Activated CD8-positive, alpha-beta memory T cell treated with anti-CD3 and anti-CD28 coated beads for 4 hours (primary cell): ENCODE measurements at places on chromosomes 11 and 22.

DNA sequence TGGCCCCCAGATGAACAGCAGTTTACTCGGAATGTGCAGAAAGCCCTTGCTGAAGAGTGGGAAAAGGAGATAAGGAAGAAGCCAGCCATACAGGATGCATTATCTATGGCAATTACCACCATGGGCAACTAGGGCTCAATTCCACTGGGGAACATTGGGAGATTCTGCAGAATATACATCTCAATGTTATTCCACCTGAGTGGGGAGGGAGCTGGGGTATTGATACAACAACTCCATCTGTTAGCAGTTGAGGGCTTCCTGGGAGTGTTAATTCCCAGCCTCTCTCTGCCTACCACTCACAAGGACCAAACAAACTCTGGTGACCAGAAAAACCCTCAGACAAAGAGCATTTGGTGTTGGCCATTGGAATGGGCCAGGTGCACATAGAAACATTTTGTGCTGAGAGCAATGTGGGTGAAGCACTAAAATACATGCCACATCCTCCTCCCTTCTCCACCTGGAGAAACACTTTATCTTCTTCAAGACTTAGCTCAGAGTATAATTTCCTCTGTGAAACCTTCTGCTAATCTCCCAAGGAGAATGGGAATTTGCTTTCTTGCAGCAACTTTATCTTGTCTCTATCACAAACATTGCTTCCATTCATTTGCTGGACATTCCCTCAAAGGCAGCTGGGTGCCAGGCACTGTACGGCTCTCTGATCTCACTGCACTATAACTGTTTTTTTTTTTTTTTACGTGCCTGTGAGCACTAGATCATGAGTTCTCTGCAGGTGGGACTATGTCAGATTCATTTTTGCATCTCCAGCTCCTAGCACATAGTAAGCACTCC is 292.2 kb downstream of the MN1 start:
- no peak for DNase-seq

DNA sequence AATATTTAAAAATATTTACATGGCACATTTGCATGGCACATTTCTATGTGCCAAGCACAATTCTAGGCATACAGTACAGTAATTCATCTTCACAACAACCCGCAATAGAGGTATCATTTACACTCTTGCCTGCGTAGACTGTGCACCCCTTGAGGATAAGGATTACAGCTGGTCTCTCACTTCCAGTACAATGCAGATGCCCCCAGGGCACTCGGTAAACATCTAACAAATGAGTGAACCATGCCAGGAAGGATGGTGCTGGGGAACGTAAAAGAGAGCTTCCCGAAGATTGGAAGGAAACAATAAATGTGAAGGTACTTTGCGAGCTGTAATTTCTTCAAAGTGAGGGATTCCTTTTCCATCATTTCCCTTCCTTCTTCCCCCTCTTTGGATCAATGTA is 1.3 kb downstream of the PRPF19 start:
- no peak for DNase-seq

- DNase-seq, result no peak
These were observed 40.2 kb upstream of the CELSR1 start for GRCh38 chr22:46577368-46578249.

DNA sequence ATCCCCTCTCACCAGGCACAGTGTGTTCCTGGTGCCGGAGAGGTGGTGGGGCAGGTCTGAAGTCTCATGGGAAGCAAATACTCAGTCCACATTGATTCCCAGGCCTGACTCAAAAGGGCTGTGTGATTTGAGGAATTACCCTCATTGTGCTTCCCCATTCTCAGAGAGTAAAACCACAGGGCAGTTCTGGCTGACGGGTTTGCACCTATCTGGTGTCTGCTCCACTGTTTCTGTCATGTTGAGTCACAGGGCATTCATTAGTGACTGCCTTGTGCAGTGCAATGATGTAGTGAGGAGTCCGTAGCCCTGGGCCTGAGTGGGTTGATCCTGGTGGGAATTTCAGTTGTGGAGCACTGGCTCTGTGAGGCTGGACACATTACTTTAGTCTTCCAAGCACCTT is 85.2 kb upstream of the ARHGAP20 start:
- no peak for DNase-seq

DNA sequence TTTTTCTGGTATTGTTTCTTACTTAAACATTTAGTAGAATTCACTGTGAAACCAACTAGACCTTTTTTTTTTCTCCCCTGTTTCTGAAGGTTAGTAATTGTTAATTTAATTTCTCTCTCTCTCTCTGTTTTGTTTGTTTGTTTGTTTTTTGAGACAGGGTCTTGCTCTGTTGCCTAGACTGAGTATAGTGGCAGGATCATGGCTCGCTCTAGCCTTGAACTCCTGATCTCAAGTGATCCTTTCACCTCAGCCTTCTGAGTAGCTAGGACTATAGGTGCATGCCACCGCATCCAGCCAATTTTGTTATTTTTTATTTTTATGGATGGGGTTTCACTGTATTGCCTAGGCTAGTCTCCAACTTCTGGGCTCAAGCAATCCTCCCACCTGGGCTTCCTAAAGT is 165.0 kb downstream of the UVRAG start:
- DNase-seq, result no peak

GRCh38 chr11:72389116-72389515 is 45.2 kb downstream of the CLPB start:
- DNase-seq, result no peak

DNA sequence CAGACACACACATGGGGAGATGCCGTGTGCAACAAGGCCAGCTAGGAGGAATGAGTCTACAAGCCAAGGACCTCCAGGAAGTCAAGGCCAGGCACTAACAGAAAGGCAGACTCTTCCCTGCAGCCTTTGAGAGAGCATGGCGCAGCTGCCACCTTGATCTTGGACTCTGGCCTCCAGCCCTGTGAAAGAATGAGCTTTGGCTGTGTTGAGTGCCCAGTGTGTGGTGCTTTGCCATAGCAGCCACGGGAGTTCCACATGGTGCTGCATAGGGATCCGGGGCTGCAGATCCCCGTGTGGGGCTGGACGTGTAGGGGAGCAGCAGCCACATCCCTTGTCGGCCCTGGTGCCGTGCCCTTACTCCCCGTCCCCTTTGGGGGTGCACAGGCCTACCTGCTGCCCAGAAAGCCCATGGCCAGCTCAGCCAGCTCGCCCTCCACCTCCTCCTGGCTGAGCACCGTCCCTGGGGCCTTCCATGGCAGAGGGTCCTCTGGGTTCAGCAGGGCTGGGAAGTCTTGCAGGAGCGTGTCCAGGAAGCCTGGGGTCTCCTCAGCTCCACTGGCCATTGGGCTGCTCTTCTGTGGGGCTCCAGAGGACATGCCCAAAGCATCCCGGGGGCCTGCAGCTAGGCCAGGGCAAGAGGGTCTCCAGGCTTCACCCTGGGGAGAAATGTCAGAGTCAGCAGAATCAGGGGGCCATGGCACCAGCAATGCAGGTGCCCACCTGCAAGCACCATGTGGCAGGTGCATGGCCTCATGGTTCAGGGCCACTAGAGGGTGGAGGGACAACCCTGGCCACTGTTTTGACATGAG is 7.0 kb downstream of the PPM1F start:
- DNase-seq, result no peak

DNA sequence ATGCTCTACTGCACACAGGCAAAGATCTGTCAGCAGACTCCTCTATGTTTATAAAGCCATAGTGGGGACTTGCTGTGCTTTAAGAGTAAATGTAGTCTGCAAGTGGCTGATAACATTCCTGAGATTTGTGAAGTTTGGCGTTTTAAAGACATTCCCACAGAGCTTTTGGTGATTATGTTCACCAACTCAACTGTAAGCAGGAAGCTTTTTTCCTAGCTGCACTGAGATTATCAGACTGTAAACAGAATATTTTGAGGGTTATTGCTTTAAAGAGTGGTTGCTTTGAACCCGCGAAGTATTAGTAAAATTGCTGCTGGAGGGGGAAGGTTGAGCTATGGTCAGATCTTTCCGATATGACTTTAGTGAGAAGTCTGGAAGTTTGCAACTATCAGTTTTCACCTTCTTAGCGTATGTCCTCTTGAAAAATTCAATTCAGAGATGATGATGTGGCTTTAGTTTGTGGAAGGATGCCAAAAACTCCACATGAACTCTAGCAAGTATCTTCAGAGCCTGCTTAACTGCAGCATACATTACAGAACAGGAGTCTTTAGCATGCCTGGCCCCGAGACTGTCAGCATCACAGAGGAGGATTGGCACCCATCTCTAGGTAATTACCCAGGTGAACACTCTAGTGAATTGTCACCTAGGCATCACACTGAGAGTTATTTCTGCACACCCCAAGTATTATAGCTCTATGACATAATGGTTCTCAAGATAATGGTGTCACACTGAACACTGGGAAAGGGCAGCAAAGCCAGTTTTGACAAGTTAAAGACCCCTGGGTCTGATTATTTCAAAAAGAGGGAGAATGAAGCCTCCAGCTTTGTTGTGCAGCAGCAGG is 89.9 kb downstream of the MTNR1B start:
- DNase-seq, result no peak

DNA sequence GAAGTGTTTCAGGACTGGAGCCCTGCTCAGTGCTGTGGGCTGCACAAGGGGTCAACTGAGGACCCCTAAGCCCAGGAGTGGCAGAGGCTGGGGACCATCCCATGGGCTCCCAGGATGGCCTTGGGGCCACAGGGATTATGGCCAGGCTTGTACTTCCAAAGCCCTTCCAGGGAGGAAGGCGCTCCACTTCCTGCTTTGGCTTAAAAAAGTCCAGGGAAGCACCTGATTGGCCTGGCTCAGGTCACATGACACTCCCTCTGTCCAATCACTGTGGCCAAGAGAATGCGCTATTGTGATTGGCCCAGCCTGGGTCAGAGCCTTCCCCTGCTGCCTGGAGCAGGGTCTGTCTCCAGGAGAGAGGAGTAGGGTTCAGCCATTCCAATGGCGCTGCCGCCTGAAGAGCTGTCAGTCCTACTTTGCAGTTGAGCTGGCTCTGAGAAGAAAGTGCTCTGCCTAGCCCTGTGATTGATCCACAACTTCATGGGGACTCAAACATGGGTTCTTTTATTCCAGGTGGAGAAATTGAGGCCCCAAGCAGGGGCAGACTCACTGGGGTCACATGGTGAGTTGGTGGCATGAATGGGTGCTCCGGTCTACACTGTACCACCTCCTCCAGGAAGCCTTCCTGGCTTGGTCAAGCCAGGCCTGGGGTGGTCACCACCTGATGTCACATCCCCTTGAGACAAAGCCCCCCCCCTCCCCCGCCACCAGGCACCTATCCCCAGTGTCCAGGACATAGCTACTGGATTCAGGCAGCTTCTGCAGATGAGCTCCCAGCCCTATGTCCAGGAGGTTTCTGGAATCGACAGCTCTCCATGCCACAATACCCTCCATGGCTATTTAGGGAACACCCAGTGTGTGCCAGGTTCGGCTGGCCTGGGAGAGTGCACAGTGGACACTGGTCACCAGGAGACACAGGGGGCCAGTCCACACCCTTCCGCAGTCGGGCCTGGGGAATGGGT is 48.2 kb downstream of the RTN4R start:
- DNase-seq, result no peak

GRCh38 chr11:74546752-74547151 is 45.6 kb upstream of the POLD3 start:
- DNase-seq, result no peak

- DNase-seq, result no peak
These were observed 21.6 kb downstream of the APOL1 start for GRCh38 chr22:36274531-36274930.

DNA sequence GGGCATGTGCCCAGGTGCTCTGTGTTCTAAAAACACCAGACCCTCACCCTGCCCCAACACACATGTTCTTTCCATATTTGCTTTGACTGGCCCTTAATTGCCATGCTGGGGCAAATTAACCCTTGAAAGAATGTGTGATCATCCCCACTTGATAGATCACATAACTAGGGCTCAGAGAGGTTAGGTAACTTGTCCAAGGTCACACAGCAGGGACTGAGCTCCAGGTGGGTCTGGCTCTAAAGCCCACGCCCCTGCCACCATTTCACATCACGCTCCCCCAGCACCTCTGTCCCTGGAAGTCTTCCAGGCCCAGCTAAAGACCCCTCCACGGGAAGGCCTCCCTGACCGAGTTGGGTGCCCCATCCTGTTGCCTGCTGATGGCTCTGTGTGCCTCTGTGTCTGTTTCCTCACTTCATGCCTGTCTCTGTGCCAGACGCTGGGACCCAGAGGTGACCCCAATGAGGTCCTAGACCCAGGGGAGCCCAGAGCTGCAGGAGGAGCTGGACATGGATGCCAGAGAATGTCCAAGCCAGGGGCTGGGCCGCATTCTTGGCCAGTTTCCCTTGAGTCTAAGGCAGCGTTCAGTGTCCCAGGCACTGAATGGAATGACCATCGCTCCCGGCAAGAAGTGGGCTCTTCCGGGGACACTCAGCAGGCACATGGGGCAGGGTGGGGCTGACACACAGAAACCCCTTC is 79.7 kb downstream of the MYO7A start:
- DNase-seq, result no peak

DNA sequence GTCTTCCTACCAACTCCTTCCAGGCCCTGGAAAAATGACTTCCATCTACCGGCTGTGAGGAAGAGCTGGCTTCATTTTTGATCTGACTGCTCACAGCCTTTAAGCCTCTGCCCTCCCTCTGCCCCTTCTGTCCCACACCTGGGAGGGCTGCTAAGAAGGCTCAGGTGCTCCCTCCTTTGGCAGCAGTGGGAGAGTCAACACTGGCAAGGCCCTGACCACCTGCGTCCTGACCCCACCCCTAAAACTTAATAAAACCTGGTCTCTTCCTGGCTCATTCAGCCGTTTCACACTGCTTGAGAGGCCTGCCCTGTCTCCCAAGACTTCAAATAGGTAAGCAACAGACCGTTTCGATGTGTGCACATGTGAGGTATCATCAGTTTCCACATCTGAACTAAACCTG is 52.1 kb upstream of the NFRKB start:
- DNase-seq, result no peak

DNA sequence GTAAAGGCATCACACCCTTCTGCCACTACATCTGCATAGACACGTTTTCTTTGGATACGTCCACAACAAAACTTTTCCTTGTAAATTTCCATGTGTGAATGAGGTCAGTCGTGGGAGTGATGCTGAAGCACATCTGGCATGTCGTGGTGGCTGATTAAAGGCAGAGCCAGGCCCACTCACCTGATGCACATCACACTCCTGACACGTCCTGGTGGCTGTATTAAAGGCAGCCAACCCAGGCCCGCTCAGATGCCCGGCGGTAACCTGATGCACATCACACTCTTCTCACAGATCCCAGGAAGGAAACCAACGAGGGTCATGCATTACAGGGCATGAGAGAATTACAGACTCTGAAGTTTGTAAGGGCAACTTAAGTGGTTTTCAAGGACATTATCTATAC is 321.6 kb upstream of the B3GAT1 start:
- no peak for DNase-seq

DNA sequence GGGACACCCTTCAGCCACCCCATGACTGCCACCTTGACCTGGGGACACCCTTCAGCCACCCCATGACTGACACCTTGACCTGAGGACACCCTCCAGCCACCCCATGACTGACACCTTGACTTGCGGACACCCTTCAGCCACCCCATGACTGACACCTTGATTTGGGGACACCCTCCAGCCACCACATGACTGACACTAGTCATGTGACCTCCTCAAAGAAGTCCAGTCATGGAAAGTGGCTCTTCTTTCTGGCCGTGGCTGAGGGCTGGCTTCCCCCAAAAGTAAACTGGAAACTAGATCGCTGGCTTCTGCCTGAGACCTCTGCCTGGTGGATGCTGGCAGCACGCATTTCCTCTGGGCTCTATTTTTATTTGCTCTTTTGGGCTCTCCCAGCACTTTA is 28.4 kb downstream of the ARFGAP2 start:
- no peak for DNase-seq

GRCh38 chr11:109433753-109434256 is 11.8 kb downstream of the C11orf87 start:
- DNase-seq, result no peak

- DNase-seq, result no peak
These were observed 1073.3 kb downstream of the TBC1D22A start for GRCh38 chr22:47835726-47836125.

GRCh38 chr11:62923601-62924411 is 2.6 kb upstream of the CHRM1 start:
- no peak for DNase-seq
